ENCODE measurements at places on chromosomes 3 and 15. TPM values are rescaled to one million over a fixed set of nuclear protein-coding genes. Genes with fewer than 3 reads are reported as not detected.

GRCh38 chr15:84781495-84781894 is 33.1 kb downstream of the ZNF592 start:
- DNase-seq, result no peak

DNA sequence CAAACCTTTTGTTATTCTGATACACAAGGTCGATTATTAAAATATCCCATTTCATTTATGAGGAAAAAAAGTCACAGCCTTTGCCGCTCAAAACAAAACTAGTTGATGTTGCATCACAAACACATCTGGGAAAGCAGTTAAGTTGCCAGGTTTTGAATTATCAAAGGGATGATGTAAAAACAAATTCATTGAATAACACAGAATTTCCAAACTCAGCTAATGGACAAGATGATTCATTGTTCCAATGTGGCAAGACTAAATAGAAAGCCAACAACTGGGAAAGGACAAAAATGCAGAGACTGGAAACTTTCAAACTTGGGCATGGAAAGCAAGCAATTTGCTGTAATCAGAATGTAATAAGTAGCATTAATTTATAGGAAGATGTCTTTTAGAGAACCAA is 610.0 kb upstream of the ZNF385D start:
- DNase-seq, result no peak

DNA sequence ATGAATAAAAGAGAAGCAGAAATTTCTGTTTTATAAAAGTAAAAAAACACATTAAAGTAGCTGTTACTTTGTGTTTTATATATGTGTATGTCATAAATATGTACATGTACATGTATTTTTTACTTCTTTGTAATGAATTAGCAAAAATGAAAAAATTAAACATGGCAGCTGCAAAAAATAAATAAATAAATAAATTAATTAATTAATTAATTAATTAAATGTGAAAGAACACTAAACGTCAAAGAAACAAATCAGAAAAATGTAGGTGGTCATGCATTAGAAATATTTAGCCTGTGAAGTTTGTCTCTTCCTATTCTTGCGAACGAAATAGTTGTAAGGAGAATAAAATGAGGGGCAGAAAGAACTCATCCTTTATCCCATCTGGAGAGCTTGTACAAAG is 357.0 kb downstream of the ZIC4 start:
- no peak for DNase-seq

DNA sequence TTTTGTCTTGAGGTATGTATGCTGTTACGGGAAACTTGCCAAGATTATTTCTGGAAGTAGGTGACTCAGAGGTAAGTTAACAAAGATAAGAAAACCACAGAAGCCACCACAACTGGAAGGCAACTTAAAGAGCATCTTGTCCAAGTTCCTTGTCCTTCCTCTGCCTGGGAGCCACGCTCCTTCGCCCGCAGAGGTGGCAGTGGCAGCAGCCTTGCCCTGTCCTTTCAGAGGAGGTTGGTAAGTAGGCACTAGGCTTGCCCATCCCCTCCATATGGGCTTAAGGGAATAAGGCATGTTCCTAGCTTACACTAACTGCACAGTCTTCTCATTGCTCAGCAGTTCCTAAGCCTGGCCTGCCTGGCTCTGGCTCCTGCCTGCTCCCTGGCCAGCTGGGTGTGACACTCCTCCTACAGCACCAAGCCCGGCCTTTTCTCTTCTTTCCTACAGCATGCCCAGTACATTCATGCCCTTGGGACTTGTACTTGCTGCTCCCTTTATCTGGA is 48.0 kb upstream of the RAB6B start:
- DNase-seq, result no peak

The CHST13 gene
- 0.31 TPM for total RNA-seq

The SPATA12 gene
- not detected for total RNA-seq

The SI gene
- not detected for total RNA-seq

Measured in heart left ventricle (tissue), 16 donors.